Urinary bladder (tissue), 4 donors: ENCODE measurements at places on chromosomes 3 and 15. TPM values are rescaled to one million over a fixed set of nuclear protein-coding genes. Genes with fewer than 3 reads are reported as not detected.

Gene PCSK6
- 14.1 TPM for total RNA-seq

Gene CA12
- total RNA-seq = 5.8 TPM

Gene ACVR2B
- 11.7 TPM for total RNA-seq

Gene AP3S2
- 60.9 TPM for total RNA-seq

DNA sequence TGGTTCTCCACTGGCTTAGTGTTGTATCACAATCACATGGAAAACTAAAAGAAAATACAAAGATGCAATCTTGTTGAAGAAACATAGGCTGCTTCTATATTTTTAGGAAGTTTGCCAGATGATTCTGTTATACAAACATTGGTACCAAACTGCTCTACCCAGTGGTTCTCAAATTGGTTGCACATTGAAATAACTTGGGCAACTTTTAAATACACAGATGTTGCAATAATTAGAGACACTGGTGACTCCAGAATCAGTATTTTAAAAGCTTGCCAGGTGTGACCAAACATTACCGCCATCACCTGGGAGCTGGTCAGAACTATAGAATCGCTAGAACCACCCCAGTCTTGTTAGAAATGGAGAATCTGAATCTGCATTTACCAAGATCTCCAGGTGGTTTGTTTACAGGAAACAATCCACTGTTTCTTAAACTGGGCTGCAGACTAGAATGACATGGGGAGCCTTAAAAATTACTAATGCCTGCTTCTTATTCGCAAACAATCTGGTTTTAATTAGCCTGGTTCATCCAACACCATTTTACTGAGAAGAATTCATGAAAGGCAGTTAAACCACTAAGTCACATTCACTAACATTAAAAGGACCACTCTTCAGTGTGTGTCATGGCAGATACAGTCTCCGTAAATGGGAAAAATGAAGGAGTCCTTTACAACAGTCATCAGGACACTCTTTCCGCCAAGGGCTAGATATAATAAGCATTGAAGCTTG lies 76.5 kb downstream of the ACAP2 start:
- DNase-seq = no peak

DNA sequence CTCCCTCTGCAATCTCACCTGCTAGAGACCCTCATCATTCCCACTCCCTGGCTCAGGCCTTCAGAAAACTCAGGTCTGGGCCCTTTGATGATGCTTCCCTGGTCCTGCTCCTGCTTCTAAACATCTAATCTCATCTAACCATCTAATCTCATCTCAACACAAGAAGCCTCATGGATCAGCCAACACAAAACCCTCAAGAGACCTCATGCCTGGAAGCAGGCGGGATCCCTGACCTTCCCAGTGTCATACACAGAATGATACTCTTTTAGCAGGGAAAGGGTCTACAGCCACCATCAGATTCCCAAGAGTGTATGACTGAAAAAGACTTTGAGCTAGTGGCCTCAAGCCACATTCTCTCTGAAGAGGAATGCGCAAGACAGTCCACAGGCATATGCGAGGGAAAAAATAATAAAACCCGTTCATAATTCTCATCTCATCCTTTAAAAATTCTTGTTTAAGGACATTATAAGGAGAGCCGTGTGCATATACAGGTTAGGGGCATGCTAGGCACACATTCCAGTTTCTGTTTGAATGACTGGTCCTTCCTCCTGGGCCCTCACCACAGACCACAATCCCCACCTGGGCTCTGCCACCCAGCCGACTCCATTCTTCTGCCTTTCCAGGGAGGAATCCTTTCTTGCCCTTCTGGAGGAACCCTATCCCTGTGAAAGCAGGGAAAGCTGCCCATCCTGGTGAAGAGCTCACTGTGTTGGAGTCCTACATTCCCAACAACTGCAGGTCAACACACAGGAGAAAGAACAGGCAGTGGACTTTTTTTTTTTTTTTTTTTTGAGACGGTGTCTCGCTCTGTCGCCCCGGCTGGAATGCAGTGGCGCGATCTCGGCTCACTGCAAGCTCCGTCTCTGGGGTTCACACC lies 2.2 kb downstream of the ZXDC start:
- no peak for DNase-seq

DNA sequence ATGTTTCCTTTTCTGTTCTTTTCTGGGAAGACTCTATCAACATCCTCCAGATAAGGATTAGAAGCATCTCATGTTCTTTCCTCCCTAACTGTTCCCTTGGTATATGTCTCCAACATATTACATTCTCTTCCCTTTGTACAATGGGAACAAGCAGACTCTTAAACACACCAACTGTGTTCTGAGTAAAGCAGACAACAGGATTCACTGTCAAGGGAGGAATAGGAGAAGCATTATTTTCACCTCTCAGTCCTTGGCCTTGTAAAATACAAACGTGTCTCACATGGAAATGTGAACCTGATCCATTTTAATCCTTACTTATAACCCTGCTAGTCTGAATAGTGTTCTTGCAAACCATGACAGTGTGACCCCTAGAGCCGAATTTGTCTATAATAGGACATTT lies 19.6 kb downstream of the GYG1 start:
- DNase-seq = no peak

DNA sequence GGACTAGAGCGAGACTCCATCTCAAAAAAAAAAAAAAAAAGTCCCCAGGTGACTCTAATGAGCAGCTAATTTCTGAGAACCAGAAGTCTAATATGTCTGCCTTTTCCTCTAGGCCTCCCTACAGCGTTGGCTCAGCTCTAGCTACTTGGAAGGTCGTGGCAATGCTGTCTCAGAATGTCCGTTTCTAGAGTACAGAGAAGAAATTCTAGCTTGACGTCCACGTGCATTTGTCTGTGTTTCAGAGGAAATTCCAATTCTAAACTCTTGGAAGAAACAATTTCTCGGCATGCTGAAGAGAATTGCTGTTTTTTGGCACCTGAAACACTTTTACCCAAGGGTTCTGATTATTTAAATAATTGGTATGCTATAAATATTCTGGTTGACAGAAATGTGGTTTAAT lies 78.8 kb downstream of the SOX2 start:
- no peak for DNase-seq

GRCh38 chr3:14319654-14320182 lies 82.7 kb upstream of the SLC6A6 start:
- DNase-seq = no peak

DNA sequence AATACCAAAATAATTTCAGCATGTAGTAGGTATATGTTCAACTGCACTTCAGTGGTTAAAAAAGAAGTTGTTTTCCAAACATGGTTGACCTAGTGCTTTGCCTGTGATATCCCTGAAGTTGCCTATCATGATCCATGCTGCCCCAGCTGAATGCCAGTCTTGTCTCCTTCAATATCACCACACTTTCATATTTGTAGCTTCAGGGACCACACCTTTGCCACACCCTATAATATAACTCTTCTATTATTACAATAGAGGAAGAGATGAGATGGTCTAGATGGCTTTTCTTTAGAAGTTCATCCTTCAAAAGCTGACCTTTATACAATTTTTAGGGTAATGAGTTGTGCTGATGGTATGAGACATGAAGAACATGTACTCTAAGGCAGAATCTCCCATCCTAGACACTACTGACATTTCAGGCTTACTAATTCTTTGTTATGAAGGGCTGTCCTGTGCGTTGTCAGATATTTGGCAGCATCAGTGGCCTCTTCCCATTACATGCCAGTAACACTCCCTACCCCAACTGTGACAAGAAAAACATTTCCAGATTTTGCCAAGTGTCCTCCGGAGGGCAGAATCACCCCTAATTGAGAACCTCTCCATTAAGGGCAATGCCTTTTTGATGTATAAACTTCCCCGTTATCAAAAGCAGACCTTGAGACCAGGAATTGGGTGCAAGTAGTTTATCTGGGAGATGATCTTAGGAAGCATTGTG lies 76.2 kb upstream of the PLCL2 start:
- DNase-seq = no peak

DNA sequence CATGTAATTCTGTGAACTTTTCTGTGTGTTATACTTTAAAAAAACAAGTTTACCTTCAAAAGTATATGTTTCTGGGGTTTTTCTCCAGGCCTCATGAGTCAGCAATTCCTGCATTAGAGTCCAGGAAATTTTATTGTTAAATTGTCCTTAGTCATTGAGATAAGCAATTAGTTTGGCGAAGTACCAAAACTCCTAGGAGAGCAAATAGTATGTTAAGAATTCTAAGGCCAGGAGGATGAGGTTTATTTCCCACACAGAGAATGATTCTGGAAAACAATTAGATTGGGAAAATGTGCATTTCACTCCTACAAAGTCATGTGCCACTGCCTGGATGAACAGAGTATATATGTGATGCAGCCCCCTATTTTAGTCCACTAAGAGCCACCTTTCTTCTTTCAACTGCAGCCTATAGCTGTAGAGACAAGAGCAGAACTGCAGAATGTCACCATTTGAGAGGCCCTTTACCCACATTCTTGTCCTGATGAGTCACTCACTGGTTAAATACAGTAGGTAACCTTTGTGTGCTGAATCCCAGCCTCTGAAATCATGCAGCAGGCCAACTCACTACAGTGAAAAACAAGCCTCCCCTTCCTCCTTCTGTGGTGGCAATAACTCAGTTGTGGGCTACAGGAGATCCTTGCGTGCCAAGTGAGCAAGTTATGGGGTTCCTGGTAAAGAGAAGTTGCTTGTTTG lies 452.8 kb upstream of the THBS1 start:
- no peak for DNase-seq

- DNase-seq = no peak
These were observed 16.6 kb upstream of the TXNRD3 start for GRCh38 chr3:126671521-126671920.
